ENCODE measurements at places on chromosomes 7 and 10.
A peak's percentile ranks its signal among the peaks of the same experiment; 100 is the strongest.

DNA sequence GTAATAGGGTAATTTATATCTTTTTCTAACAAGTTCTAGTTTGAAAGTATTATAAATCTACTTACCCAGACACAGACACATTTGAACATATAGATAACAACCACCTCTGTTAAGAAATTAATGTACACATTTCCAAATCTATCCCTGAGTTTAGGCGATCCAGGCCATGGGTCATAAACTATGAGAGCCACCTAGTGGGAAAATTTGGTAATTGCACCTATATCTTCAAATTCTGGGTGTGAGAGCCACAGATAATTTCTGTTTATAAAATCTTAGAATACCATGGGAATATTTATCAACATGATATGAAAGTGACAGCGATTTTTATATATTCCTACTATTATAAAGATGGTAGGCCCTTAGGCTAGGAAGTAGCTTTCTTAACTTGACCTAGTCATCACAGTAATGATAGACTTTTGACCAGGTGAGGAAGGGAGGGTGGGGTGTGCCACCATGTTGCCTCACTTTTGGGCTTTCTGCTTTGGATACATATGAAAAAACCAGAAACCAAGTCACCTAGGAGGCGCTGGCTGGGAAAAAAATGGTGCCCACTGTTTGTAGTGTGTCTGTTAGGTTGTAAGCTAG lies 8.0 kb upstream of the EPHA1 start:
- DNase-seq: peak; percentile 23

GRCh38 chr7:13904689-13905088 lies 84.8 kb downstream of the ETV1 start:
- peak; percentile 47 for DNase-seq

DNA sequence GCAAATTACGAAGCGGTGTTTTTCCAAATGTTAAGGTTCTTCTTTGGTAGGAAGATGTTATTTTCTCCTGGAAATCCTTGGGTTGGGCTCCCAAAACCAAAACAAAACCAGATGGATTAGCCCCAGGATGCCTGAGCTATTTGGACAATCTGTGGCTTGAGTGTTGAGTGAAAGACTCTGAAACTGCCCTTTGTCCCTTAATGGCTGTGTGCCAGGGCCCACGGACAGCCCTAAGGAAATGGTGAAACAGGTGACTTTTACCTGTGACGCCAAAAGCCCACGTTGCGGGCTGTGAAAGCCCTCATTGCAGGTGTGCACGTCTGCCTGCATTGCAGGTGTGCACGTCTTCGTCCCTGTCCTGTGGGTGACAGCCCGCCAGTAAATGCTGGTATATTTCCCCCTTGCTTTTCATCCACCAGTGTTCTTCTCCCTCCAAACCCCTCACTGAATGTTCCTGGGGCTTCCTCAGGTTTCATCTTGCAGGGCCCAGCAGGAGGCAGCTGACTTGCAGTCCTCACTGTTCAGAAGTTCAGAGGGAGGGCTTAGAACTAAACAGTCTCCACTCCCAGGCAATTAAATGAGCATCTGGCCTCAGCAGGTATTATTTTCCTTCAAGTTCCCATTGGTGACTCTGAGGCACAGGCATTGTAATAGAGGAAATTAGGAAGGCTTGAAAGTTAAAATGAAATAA lies 10.7 kb downstream of the PFKP start:
- DNase-seq: no peak

DNA sequence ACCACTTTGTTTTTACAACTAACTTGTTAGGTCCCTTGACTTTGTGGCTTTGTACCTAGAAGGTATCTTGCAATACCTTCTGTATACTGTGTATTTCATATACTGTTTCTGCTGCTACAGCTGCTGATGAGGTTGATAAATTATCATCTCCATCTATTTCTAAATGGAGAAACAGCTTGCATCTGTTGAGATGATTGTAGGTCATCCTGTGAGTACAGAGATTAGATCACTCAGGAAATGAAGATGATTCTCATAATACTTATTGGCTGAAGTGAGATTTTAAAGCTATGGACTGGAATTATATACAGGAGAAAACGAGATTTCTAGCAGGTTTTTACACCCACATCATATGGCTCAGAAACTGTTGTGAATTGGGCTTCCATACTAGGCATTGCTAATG lies 280.5 kb downstream of the KCND2 start:
- DNase-seq: no peak

DNA sequence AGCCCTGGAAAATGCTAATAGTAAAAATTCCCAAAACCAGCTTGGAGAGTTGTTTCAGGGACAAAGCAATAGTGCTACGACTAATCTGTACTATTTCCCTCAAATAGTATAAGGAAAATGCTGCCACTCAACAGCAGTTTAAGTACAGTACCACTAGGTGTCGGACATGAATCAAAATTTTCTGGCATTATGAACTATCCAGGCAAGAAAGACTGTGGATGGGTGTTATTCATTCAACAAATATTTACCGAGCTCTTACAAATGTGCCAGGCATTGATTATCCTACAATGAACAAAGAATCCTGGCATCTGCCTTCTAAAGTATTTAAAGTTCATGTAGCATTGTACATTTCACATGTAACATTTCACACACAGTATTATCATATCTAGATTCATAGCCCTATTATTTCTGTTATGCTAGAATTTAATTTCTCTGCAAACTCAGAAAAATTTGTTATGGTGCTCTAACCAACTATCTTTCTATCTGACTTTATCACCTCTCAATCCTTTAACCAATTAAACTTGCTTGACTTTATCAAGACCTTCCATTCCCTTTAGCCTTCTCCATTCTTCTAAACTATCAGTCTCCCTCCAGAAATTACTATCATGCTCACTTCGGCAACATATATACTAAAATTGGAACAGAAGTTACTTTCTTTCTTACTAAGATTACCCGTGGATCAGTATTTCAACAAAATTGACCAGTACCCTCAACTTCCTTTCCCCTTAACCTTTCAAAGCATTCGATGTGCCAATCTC lies 80.6 kb downstream of the ARHGAP21 start:
- peak; percentile 86 for DNase-seq

DNA sequence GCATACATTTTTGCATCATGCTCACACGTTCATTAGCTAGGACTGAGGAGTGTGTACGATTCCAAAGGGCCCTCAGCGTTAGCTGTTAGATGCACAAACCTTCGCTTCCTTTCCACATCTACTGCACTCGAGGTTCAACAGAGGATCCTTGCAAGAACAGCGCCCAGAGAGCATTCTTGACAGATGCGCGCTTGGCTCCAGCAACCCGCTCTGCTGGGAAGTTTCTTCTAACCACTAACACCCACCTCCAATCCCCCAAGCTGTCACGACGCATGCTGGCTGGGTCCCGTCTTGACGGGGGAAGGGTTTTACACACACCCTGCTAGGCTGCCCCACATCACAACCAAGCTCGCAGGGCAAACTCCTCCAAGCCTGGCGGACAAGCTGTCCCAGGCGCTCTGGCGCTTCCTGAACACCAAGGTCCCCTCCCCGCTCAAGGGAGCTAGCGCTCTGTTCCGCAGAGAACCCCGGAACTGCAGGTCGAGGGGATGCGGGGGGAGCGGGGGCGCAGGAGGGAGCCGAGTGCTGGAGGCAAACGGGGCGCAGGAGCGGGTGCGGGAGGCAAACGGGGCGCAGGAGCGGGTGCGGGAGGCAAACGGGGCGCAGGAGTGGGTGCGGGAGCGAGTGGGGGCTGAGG lies 653 bp upstream of the ADRB1 start:
- DNase-seq: peak; percentile 45

DNA sequence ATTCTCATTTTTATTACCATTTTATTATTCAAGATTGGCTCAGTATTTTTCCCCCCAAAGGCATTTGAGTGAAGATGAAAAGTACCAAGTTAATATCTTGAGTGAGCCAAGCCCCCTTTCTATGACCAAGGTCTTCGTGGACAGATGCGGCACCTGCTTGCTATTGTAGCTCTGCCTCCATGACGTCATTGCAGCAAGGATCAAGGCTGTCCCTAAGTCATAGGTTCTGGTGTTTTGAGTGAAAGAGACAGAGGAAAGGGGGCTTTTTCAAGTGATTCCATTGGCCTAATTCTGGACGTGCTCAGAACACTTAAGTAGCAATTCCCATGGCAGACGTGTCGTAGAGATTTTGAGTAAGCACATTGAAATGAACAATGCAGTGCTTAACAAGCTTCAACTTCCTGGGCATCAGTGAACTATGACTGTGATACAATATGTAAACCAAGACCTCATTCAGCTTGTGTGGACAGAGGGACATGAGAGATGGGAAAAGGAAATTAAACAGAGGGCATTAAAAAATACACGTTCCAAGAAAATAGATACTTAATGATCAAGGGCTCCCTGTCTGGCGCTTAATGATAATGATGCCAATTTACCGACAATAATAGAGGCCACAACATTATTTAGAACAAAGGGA lies 248.7 kb upstream of the NPVF start:
- DNase-seq: no peak

- no peak for DNase-seq
These were observed 28.4 kb downstream of the COA1 start for GRCh38 chr7:43700646-43701499.

- peak; percentile 77 for DNase-seq
These were observed 17.5 kb downstream of the HKDC1 start for GRCh38 chr10:69237528-69238159.

GRCh38 chr7:16874066-16874465 lies 7.7 kb downstream of the AGR3 start:
- DNase-seq: no peak

DNA sequence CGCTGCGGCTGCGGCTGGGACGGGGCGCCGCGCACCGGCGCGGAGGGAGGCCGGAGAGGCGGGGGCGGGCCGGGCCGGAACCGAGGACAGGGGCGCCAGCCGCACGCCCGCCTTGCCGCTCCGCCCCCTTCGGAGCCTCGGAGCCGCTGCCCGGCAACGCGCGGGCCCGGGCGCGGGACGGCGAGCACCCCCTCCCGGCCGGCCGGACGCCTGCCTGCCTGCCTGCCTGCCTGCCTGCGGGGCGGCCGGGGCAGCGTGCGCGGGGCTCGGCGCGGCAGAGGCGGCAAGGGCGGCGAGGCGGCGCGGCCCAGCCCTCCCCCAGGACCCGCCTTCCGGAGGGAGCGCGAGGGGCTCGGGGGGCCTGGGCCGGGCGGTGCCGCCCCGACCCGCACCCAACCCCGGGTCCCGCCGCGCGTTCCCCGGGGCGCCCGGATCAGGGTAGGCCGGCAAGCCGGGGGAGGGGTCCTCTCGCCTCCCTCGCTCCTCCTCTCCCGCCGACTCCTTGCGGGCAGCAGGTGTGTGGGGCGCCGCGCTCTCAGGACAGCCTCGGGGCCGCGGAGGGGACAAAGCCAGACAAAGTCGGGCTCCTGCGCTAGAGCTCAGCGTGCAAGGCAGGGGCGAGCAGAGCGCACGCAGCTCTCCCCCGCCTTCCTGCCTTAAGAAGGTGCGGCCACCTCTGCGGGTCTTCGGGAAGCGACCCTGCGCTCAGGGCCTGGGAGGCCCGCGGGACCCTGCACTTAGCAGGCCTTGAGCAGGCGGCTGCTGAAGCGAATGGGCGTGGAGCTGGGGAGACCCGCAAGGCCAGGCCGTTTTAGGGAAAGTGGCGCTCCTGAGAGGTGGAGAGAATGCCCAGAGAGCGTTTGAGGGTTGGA lies at the start of gene KIAA1549:
TSS of gene KIAA1549 (minus strand) at position 58 of the 872 bp plus-strand sequence. CDS start 120 bp downstream, outside the sequence.
- DNase-seq: peak; percentile 68

- no peak for DNase-seq
These were observed 1.6 kb downstream of the AHR start for GRCh38 chr7:17300012-17300411.

- no peak for DNase-seq
These were observed 21.3 kb downstream of the SLC25A28 start for GRCh38 chr10:99598781-99599509.

- DNase-seq: no peak
These were observed 41.7 kb upstream of the EZH2 start for GRCh38 chr7:148925836-148926235.

DNA sequence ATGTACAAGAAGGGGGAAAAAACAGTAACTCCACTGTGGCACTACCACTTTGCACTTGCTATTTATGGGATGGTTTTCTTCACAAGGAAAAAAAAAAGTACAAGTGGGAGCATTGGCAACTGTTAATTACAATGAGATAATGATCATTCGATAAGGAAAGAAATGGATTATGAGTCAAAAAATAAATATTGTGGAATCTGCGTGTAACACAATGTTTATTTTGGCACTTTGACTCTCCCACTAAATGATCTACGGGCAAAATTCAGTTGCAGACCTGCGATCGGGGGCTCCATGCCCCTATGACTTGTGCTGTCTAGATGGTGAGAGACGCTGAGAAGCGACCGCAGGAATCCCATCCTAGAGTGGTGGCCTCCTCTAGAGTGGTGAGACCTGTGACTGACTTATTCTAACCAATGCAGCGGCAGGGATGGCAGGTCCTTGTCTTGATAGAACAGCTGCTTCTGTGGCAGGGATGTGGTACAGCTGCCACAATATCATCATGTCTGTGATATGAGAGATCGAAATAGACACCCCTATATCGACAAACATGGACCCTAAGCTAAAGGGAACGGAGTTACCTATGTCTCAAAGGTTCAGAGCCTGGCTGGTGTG lies 345.0 kb upstream of the KLF6 start:
- DNase-seq: no peak
